ENCODE measurements at places on chromosomes 13 and 19.
A peak's percentile ranks its signal among the peaks of the same experiment; 100 is the strongest.

GRCh38 chr19:7544626-7545025 lies 9.1 kb downstream of the PNPLA6 start:
- no peak for DNase-seq

DNA sequence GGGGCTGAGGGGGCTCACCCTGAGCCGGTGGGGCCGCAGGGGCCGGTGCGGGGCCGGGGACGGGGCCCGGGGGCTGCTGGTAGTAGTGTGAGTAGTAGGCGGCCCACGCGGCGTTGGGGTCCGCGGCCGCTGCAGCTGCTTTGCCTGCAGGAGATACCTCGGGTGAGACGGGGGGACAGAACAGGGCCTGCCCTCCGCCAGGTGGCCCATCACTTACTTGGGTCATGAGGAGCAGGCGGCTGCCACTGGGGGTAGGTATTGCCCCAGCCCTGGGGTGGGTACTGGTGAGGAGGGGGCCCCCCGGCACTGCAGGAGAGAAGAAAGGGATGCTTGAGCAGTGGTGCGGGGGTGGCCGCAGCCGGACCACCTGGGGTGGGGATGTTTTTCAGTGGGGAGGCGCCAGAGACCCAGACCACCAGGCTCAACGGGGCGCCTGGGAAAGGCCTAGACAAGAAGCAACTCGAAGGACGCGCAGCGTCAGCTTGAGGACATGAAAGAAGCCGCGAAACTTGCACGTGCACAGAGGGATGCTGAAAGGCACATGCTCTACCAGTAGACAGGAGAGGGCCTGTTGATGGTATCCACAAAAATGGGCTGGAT lies 8.9 kb downstream of the KHSRP start:
- no peak for DNase-seq

DNA sequence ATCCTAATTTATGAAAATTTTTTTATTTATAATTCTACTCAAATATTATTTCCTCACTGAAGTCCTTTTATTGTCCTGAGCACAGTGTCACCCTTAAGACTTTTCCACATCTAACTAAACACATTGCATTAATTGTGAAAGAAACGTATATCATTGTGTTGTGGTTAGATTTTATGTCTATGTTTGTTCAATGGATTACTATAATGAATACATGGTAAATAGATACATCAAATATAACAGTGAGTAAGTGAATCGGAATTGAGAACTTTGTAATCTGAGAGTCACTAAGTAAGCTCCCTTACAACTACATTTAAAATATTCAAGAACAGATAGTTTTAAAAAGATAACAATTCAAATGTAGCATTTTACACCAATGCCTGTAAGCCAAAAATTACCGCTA lies 417.6 kb upstream of the PCDH20 start:
- no peak for DNase-seq

GRCh38 chr13:20696073-20696472 lies 7.4 kb upstream of the IL17D start:
- DNase-seq = no peak

GRCh38 chr19:11223200-11223599 lies 16.2 kb upstream of the ANGPTL8 start:
- no peak for DNase-seq

- DNase-seq = no peak
Measured at GRCh38 chr13:29925457-29926097, 75.2 kb upstream of the UBL3 start.

DNA sequence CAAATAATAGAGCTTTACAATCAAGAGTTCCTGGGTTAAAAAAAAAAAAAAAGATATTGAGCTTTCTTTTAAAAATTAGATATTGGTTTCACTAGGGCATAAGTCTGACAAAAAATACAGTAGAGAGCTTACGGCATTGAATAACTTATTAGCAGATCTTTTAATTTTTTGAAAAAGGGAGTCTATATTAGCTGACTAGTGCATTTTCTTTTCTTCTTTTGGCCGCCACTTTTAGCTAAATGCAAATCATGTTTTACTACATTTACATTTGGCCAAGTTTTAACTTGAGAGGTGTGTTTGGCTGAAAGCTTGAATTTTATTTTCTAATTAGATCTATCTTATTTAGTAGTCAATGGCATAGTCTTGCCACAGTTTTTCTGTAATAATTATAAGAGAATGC lies 43.4 kb downstream of the SPRY2 start:
- no peak for DNase-seq

DNA sequence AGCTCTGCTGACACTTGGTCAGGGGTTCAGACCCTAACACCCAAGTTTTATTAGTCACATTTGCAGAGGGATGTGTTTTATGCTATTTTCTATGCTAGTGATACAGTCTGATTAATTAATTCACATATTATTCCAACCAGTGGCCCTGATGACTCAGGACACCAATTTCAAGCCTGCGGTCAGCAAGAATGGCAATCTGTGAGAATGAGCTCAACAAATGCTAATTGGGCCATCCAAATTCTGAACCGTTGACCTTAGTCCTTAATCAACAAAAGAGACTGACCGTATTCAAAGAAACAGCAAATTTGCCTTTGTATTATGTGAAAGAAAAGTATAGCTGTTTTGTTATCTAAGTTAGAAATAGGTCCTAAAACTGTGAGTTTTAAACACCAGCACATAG lies 9.6 kb upstream of the KL start:
- DNase-seq = peak; percentile 15

DNA sequence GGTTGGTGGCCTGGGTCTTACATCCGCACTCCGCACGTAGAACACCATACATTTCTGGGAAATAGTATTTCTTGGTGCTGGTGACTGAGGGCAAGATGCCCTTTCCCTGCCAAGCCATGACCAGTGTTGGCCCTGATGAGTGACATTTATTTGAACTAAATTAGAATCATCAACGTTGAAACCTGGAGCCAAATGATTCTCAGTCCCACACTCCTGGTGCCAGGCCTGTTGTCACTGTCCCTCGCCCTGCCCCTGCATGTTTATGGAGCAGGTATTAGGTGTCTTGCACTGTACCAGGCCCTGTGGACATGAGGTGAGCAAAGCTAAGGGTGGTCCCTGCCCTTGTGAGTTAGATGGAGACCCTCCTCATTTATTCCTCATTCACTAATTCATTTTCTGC lies 5.8 kb downstream of the CHST8 start:
- no peak for DNase-seq

DNA sequence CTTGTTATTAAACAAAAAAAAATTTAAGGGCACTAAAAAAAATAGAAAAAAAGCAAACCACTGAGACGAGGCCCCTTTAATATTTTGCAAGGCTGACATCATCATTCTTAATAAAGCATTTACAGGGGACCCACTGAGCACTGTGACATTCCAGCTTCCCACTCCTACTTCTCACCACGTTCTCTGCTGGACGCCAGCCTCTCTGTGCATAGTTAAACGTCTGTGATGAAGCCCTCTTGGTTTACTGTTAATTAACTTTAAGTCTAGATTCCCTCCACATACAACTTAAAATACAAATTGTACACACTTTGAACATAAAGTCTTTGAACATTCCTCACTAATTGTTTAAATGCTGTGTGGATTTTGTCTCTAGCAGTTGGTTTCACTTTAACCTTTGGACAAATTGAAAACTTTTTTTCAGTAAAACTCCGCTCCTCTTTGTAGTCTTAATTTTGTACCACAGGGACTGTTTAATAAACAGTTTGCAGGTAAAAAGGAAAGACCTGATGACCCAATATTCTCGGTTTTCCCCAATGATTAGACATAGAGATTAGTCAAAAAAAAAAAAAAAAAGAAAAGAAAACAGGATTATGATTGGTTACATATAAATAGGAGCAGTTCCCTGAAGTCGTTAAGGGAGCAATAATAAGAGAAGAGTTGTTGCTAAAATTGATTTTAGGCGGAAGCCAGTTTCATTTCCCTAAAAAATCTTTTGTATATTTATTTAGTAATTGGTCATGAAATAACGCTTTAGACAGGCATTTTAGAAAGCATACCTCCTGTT lies 219.8 kb downstream of the MZT1 start:
- DNase-seq = no peak

DNA sequence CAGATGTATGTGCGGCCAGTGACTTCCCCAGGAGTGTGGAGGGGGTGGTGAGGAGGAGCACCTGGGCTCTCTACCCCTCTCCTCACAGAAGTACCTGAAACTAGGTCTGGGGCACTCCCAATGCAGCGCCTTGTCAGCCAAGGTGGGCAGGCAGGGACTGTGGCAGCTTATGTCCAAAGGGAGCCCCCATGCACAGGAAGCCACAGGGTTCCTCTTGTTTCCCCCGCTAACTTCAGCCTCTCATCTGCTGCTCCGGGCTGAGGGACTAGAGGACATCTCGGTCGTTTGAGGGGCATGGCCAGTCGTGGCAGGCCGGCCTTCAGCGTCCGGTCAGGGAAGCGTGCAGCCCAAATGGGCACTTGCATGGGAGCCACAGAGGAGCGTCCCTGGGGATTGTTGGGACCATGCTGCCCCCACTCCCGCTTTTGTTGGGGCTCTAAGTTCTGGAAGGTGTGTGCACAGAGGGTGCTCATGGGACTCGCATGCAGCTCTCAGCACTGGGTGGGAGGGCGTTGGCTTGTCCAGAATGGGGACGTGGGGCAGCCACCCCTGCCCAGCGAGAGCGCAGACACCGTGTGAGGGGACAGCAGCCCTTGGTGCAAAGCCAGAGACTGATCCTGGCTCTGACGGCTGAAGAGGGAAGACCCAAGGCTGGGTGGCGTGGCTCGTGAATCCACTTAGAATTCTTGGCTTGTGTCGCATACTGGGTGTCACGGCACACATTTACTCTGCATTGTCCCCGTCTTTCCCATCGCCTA lies 16.6 kb upstream of the NPAS1 start:
- no peak for DNase-seq

GRCh38 chr19:21466627-21467026 lies 38.8 kb upstream of the ZNF429 start:
- no peak for DNase-seq
